ENCODE measurements at places on chromosomes 1 and 21.
A peak's percentile ranks its signal among the peaks of the same experiment; 100 is the strongest.

DNA sequence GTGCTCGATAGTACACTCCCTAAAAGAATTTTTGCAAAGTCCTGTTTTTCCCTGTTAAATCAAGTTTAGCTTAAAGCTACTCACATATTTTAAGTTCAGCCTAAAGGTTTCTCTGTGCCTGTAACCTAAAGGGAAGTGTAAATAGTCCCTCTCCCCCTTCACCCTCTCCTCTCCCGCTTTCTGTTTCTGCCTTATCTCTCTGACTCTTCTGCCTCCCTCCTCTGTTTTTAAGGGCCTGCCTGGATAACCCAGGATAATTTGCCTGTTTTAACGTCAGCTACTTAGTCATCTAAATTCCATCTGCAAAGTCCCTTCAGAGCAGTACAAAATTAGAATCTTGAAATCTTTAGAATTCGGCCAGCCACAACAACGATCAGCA, 92.6 kb downstream of the NID1 start:
- DNase-seq: peak; percentile 31

GRCh38 chr1:61645476-61645875, 79.5 kb downstream of the TM2D1 start:
- DNase-seq: no peak

DNA sequence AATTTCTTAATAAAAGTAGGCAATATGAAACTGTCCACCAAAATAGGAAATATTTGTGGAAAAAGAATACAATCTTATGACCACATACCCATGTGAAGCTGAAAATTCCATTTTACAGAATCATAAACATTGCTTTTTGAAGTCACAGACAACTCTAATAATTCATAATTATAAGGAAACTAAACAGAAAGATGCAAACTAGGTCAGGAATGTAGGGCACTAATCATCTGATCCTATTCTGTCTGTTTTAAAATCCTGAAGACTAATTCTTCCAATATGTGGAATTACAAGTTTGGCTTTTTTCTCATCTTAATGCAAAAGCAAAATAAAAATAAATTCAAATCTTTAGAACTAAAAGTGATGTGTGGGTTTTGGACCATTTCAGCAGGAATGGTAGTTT, 528.6 kb downstream of the LTN1 start:
- no peak for DNase-seq

- no peak for DNase-seq
Measured at GRCh38 chr1:115557715-115558114, 84.1 kb upstream of the VANGL1 start.

DNA sequence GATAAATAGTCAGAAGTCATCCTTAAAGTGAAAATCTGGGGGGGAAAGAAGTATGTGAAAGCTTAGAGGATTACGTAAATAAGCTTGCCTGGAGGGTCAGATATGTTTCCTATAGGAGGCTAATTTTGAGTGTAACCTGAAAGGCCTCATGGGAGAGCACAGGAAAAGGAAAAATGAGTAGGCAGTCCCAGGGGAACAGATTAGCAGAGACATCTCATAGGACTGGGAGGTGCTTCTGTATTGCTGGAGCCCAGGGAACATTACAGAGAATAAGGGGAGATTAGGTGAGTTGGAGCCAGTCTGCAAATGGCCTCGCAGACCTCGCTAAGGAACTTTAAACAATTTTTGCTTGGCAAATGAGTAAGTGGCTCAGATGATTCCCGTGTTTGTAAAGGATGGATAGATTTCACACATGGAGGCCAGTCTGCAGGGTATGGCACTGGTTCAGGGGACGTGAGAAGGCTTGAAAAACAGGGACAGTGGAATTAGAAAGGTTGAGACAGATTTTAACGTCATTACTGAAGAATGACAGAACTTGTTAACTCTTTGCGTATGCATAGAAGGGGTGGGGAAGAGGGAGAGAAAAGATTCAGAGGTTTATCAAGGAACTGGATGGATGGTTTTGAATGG, 149.1 kb downstream of the GREM2 start:
- DNase-seq: no peak

GRCh38 chr1:187943606-187944403, 1115.1 kb downstream of the PLA2G4A start:
- DNase-seq: no peak

DNA sequence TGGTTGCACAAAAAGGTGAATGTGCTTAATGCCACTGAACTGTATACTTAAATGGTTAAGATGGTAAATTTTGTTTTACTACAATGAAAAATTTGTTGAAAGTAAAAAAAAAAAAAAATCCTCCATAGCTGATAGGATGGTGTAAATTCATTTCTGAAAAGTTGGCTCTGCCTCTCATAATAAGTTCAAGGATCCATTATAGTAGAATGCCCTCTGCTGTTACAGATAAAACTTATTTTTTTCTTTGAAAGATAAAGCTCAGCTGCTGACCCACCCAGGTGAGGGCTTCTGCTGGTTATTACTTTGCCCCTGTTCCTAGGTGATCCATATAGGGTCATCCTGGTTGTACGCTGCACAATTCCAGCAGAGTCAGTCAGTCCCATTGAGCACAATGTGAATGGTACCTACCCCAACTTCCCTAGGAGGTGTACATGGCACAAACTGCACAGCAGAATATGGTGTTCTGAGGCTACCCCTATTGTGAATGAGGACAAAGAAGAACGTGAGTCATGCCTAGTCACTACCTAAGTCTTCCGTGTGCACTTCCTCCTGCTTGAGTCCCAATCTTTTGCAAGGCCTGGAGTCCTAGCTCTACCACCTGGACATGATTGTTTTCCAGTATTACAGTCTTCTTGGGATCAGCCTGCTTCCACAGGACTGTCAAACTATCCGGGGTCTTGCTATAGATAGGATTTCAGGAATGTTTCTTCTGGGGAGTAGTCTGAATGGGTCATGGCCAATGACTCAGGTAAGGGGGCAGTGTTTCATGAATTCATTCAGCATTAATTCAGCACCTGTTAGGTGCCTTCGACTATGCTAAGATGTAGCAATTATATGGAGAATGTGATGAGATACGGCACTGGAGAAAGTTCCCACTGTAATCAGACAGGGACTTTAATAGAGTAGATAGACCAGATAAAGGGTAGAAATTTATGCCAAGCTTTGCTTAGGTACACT, 20.8 kb upstream of the CD5L start:
- DNase-seq: no peak

- no peak for DNase-seq
Measured at GRCh38 chr1:156694690-156694962, 10.8 kb downstream of the CRABP2 start.

GRCh38 chr1:15692121-15692682, 8.1 kb downstream of the PLEKHM2 start:
- no peak for DNase-seq

DNA sequence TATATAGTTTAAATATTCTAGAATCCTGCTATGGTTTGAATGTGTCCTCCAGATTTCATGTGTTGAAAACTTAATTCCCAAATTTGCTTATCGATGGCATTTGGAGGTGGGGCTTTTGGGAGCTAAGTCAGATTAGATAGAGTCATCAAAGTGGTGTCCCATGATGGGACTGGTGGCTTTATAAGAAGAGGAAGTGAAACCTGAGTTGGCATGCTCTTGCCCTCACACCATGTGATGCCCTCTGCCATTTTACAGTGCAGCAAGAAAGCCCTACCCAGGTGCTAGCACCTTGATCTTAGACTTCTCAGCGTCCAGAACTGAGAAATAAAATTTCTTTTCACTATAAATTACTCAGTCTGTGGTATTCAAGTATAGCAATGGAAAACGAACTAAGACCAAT, 111.3 kb downstream of the TGFB2 start:
- DNase-seq: no peak

- DNase-seq: no peak
Measured at GRCh38 chr21:16457498-16457897, 727.7 kb downstream of the USP25 start.

DNA sequence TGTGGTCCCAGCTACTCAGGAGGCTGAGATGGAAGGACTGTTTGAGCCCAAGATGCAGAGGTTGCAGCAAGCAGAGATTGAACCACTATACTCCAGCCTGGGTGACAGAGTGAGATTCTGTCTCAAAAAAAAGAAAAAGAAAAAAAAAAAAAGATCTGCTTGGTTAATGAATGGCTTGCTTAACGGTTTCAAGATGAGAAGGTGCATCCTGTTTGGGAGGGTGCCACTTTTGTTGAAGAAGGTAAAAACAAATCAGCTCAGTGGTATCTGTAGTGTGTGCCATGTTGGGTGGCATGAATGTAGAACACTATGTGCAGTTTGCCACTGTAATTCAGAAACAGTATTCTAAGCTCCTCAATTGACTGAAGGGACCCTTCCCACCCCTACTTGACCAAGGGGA, 94.9 kb upstream of the ETV3 start:
- no peak for DNase-seq

- DNase-seq: no peak
Measured at GRCh38 chr1:221644145-221644448, 97.8 kb downstream of the DUSP10 start.

GRCh38 chr1:5738911-5739462, 253.2 kb downstream of the NPHP4 start:
- DNase-seq: no peak

- DNase-seq: no peak
Measured at GRCh38 chr1:65308781-65309303, 501 bp upstream of the DNAJC6 start.

- no peak for DNase-seq
Measured at GRCh38 chr1:193060938-193061337, 1.5 kb downstream of the RO60 start.

DNA sequence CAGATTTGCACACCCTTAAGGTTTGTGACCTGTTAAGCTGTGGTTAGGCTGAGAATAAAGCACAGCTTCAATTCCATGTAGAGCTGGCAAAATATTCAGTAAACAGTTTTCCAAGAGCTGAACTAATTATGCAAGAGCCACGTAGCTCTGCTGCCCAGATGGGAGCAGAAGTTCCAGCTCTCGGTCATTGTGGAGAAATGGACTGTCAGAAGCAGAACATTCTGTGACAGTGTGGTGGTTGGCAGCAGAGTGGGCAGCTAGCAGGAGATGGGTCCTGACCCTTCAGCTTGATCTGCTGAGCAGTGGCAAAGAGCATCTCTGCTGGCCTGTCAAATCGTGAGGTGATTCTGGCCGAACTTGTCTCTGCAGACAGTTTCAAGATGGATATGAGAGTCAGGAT, 23.2 kb downstream of the RHOU start:
- DNase-seq: no peak

DNA sequence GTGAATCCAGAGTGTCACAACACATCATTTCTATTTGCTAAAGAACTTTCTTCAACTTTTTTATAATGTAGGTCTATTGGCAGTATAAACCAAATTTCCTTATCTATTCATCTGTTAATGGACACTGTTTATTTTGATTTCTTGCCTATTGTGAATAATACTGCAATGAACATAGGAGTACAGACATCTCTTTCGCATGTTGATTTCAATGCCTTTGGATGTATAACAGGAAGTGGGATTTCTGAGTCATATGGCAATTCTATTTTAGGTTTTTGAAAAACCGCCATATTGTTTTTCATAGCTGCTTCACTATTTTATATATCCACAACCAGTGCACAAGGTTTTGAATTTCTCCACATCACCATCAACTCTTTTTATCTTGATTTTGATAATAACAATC, 198.7 kb downstream of the KCNT2 start:
- no peak for DNase-seq

GRCh38 chr1:17610713-17611112, 71.2 kb downstream of the ARHGEF10L start:
- DNase-seq: no peak

DNA sequence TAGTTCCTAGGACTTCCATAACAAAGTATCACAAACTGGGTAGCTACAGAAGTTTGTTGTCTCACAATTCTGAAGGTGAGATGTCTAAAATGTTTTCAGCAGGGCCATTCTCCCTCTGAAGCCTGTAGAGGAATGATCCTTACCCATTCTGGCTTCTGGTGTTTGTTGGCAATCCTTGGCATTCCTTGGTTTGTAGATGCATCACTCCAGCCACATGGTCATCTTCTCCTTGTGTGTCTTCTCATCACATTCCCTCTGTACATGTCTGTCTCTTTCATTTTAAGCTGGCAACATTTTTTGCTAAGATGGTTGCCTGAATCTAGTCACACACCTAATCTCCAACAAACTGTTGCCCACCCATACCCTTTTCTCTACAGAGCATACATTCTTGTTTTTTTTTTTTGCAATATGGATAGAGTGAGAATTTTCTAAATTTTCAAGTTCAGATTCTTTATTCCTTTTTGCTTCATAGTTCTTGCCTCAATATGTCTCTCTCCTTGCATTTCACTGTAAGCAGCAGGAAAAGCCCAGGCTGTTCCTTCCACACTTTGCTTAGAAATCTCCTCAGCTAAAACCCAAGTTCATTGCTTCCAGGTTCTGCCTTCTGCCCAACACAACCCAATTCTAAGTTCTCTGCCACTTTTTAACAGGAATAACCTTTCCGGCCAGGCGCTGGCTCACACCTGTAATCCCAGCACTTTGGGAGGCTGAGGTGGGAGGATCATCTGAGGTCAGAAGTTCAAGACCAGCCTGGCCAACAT, 18.3 kb downstream of the ZBED6 start:
- DNase-seq: no peak

DNA sequence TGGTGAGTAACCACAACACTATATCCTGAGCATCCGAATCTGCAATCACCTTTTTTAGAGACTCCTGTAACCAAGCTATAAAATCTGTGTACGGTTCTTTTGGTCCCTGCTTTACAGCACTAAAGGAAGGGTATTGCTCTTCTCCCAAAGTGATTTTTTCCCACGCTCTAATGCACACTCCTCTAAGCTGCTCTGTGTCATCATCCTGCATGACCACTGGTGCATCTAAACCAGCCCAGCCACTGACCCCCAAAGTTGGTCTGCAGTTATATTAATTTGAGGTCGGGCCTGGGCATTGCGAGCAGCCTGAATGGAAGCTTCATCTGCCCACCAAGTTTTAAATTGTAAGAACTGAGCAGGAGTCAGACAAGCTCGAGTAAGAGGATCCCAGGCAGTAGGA, 480.0 kb downstream of the PTPRU start:
- DNase-seq: no peak

- DNase-seq: no peak
Measured at GRCh38 chr1:183103577-183103976, 80.4 kb downstream of the LAMC1 start.

DNA sequence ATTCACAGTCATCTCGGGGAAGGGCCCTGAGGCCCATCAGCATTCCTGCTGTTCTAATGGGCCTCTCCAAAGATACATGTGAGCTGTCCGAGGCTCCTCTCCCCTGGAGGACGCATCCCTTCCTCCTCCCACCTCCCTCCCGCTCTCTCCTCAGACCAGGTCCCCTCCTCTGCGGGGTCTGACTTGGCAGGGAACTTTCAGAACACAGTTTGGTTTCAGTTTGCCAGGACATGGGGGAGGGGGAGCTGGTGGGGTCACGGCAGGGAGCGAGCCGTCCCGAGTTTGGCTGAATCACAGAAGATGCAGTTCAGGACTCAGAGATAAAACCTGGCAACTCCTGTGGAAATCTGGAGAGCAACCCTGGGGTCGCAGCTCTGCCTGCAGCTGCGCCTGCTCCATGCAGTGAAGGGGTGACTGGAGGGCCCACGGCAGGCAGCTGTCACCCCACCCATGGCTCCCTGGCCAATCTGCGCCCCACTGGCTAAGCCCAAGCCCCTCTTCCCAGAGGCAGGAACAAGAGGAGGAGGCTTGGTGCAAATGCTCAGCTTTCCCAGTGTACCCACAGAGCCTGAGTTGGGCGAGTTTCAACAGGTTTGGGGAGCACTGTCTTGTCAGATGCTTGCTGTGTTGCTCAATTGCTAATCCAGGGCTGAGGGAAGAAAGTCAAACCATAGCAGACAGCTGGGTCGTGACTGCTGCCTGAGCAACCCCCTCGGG, 5.7 kb downstream of the WNT4 start:
- DNase-seq: no peak

- DNase-seq: no peak
Measured at GRCh38 chr21:41358193-41359166, 3.3 kb upstream of the MX2 start.

- DNase-seq: no peak
Measured at GRCh38 chr21:26719750-26720149, 125.5 kb downstream of the ADAMTS1 start.

Measured in HuH-7.5 (cell line).